ENCODE measurements at places on chromosomes 2 and 18.

- no peak for DNase-seq
Observed at GRCh38 chr2:66030553-66030952, 404.4 kb upstream of the MEIS1 start.

GRCh38 chr18:22557168-22557941 is 139.6 kb upstream of the CTAGE1 start:
- DNase-seq = no peak

DNA sequence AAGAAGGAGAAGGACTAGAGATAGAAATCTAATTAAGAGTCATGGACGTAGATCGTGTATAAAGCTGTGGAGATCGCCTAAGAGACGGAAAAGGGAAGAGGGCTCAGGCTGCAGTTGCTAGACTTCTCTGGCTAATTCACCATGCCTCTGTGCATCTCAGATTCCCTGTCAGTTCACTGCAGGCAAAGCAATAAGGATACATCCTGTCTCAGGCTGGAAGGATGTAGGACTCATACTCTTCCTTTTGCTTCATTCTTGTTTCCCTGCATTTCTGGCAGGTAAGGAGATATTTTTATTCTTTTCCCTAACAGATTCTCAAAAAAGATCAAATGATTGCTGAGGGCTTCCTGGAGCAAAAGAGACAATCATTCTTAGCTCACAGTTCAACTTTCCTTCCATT is 112.5 kb downstream of the AP1S3 start:
- no peak for DNase-seq

DNA sequence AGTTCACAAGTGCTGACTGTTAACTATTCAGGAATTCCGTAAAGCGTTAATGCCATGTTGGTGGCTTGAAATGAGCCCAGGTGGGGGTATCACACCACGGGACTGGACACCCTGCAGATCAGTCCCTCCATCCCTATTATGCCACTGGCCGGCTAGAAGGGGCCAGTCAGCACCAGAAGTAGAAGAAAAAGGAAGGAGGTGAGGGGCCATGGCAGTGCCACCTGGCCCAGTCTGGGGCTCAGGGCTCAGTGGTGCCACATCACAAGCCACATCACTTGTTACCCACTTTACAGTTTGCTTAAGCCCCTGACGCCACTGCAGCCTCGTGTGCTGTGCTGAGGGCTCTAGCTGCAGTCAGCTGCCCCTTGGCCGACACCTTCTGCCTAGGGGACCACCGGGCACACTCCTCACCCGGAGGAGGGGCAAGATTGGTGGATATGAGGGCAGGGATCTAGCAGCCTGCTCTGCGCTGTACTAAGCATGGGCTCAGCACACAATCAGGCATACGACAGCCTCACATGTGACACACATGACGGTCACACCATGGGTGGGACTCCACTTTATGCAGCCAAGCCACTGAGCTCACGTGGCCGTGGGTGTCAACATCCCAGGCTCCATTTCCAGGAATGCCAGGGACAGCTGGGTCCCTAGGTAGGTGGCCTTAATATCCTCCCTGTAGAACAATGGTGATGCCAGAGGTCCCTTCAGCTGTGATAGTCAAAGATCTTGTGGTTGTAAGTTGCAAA is 3.6 kb downstream of the LIMS2 start:
- DNase-seq = no peak

DNA sequence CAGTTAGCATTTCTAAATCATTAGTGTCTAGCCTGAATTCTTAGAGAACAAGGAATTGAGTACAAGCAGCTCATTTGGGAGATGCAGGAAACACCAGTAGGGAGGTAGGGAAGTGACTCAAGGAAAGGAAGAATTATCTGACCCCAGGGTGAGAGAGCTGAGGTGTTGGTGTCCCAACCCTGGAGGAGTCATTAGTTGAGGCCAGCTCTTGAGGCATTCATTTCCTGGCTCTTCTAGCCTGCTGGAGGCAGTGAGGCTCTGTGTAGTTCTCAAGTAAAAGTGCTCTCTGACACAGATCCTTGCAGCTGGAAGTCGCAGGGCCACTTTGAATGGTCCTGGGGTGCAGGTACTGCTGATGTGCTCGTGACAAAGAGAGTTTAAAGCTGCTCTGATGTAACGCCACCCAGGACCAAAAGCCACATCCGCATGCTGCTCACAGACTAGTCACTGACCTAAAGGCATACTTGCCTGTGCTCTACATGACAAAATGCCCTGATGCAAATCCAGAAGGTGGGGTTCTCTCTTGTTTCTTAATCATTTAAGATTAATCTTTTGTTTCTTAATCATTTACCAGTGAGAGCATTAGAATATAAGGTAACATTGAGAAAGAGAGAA is 299.5 kb upstream of the LYPD1 start:
- no peak for DNase-seq

- DNase-seq = no peak
Observed at GRCh38 chr18:13369353-13369752, 150.8 kb downstream of the LDLRAD4 start.

DNA sequence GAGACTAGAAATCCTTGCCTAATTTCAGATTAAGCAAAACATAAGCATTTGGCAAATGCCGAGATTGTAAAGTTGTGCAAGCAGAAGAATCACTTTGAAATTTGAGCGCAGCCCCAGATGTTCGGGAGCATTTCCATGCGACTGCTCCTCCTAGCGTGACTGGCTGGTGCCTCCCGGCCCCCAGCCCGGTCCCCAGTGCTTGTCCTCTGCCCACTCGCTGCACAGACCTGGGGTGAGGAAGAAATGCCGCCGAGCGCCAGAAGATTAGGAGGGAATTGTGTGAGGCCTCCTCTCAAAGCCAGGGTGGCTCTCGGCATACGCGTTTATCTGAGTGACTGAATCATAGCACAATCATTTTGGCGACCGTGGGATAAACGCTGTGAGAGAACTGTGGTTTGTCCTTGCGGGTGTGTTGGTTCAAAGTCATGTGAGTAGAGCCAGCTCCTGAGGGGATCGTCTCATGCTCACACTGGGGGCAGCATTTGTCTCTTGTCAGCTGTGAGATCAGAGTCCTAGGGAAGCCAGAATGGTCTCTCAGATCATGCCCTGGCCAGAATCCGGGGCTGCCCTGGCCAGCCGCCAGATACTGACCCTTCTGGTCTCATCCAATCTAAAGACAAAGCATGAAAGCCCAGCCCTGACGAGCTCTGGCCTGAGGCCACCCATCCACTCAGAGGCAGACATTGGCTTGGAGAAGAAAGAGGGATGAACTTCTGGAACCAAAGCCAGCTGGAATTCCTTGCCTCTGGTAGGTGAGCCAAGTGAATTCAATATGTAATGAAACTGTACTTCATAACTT is 189.3 kb downstream of the SH3RF3 start:
- DNase-seq = peak; percentile 87

DNA sequence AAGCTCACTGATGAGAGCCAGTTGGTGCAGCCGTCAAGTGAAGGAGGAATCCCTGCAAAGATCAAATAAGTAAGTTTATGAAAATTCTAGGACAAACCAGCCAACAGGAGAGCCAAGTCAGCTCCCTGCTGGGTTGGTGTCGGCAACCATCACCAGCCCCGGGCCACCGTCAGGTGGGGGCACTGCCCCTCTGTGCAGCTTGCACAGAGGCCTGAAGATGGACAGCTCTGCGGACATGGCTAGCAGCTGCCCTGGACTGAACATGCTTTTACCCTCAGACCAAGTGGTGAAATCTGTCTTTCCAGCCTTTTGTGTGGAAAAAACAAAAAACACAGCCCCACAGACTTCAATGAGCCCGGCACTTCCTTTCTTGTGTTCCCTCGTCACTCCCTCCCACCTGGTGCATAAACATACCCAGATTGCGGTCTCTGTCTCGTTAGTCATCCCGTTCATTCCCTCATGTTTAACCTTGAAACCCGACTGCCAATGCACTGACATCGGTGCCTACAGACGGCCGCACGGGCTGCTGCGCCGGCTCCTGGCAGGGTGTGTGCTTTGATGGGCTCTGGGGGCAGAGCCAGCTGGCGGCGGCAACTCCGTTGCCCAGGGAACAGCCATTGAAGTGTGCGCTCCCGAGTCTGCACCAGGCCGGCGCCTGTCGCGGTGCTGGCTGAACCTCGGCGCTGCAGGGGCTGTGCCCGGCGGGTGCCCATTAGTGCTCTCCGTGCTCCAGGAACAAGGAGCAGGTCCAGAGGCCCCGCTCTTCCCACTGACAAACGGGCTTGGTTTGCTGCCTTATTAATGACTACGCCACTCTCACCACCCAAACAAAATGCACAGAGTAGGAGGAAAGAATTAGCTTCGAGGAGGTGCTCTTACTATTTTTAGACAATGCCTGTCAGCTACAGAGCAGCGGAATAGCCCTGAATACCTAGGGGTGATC is 95.3 kb downstream of the EIPR1 start:
- no peak for DNase-seq

DNA sequence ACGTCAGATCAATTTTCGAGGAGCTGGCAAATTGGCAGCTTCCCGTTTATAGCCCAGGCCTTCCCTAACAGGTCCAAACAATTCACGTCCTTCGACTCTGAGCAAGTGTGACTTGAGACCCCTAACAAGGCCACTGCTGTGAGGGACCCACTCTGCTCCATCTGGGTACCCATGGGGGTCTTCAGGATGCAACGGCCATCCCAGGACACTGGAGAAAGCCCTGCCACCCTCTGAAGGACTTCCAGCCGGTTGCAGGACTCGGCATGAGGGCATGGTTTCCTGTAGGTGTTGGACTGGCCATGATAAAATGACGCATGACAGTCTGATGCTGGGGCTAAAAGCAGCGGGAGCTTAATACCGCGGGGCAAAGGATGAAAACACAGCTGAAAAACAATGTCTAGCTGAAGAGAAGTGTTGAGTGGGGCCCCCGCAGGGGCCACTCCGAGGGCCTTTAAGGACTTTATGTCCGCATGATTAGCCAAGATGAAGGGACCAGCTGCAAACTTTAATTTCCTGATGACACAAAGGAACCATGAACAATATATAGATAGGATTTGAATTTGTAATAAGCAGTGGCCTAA is 113.3 kb upstream of the ZNF521 start:
- DNase-seq = no peak

DNA sequence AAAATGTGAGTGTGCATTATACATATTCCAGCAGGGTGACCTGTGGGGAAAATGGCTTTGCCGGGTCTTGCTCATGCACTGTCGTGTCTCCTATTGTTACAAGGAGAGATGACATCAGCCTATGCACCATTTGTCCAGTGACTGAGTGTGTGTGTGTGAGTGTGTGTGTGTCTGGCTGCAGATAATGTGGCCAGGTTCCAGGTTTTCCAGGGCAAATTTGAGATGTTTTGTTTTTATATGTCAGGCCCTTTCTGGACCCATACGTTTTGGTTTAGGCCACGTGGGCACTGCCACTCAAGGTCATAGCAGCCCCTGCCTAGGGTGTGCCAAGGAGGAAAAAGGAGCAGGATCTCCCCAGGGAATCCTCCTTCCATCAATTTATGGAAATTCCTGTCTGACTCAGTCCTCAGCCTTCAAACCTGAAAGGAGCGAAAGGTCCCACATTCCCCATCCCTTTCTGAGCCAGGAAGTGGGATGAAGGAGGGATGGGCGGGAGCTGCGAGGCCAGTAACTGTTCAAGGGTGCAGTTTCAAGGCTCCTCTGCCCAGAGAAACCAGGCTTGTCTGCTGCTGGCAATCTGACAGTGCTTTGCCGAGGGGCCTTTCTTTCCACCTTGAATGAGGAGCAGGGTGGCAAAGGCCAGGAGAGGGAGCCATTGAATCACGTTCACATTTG is 93.0 kb upstream of the SMAD2 start:
- peak; percentile 71 for DNase-seq

GRCh38 chr2:28419443-28420270 is 27.0 kb downstream of the FOSL2 start:
- DNase-seq = no peak

GRCh38 chr2:235170016-235170415 is 218.2 kb downstream of the SH3BP4 start:
- DNase-seq = no peak

- DNase-seq = no peak
Observed at GRCh38 chr18:69664399-69664798, 263.7 kb downstream of the DOK6 start.

DNA sequence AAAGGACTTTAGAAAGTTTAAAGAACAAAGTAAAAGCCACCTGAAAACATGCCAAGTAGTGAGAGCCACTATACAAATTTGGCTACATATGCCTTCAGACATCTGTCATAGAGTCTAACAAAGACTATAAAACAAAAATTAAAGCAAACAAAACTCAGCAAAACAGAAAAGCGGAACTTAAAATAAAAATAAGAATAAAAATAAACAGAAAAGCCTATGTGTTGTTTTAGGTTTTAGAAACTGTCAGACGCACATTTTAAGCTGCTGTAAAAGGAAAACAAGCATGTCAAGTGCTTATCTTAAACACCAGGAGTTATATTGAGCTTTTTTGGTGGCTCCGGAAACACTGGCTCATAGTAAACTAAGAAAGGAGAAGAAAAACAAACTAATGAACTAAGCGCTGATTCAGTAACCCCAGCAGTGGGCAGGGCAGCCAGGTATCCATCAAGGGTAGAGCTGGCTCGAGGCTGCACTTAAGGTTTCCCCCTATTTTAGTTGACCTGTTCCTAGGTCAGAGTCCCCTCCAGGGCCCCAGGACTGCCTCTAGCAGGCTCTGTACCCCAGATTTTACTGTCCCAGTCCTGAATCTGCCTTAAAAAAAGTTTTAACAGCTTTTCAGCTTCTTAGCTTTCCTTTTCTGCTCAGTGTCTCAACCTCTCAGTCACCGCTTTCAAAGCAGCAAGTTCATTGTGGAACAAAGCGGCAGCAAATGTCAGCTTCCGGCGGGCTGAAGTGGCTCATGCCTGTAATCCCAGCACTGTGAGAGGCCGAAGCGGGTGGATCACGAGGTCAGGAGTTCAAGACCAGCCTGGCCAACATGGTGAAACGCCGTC is 15.4 kb upstream of the RMC1 start:
- DNase-seq = no peak

DNA sequence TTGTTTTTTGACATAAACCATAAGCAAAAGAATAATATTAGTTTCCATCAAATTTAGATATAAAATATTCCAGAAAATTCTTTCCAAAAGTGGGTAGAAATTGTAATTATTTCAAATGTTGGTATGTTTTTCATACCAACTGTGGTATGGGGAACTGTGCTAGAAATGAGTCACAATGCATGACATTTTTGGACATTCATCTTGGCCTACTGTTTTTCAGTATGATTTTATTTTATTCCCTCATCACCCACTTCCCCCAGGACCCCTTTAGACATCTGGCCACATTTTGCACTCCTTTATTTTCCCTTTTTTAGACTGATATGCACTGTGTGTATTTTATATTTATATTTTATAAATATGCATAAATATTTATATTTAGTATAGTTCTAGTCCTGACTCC is 97.1 kb downstream of the DPP4 start:
- no peak for DNase-seq

GRCh38 chr2:239188536-239188935 is 212.3 kb downstream of the HDAC4 start:
- peak; percentile 65 for DNase-seq

GRCh38 chr2:25566694-25567093 is 106.7 kb downstream of the DTNB start:
- DNase-seq = no peak

GRCh38 chr2:128214866-128215460 is 103.7 kb downstream of the HS6ST1 start:
- no peak for DNase-seq

- no peak for DNase-seq
Observed at GRCh38 chr2:55309446-55309845, 40.4 kb upstream of the MTIF2 start.

- no peak for DNase-seq
Observed at GRCh38 chr2:158255257-158255656, 153.6 kb downstream of the UPP2 start.

GRCh38 chr18:56443166-56443907 is 195.1 kb downstream of the TXNL1 start:
- no peak for DNase-seq

GRCh38 chr18:50792885-50793284 is 26.9 kb downstream of the MRO start:
- DNase-seq = no peak
